Transverse colon (tissue), 4 donors: ENCODE measurements at places on chromosomes 1 and 21. TPM values are rescaled to one million over a fixed set of nuclear protein-coding genes. Genes with fewer than 3 reads are reported as not detected.

C1orf185 gene
- total RNA-seq = not detected

TMEM240 gene
- total RNA-seq = 27.3 TPM

PRCC gene
- 39.5 TPM for total RNA-seq

CFAP141 gene
- not detected for total RNA-seq

SPRR1B gene
- not detected for total RNA-seq

CFH gene
- 92.3 TPM for total RNA-seq

OR2AK2 gene
- total RNA-seq = not detected

DNA sequence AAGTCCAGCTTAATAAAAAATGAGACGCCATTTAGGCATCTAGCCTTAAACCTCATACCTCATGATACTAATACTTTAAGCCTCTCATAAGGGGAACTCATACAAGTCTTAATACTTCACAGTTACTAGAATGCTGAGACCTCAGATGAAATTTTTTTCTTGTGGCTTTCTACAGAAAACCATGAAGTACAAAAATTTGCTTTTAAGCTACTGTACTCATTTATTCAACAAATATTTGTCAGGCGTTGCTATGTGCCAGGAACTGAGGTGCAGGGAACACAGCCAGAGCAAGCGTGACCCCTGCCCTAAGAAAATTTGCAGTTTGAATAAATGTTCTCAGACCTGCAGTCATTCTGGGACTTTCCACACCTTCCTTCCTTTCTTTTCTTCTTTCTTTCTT lies 150.6 kb downstream of the MRPL39 start:
- DNase-seq = no peak

- no peak for DNase-seq
Measured at GRCh38 chr1:235275223-235275622, 52.8 kb downstream of the ARID4B start.

DNA sequence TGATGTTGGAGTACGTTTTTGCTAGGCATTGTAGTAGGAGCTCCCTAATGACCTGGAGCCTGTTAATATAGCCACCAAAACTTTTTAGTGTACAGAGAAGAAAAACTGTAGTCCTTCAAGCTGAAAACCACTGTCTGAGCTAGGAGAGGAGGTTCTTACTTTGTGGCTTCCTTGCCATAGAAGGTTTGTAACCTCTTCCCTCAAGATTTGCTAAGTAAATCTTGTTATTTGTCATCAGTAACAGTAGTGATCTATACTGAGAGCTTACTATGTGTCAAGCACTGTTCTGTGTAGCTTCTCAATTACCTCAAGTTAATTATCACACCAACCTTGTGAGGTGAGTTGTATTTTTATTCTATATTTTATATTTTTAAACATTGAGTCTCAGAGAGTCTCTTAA lies 21.2 kb upstream of the LRRC8C start:
- DNase-seq = no peak

DNA sequence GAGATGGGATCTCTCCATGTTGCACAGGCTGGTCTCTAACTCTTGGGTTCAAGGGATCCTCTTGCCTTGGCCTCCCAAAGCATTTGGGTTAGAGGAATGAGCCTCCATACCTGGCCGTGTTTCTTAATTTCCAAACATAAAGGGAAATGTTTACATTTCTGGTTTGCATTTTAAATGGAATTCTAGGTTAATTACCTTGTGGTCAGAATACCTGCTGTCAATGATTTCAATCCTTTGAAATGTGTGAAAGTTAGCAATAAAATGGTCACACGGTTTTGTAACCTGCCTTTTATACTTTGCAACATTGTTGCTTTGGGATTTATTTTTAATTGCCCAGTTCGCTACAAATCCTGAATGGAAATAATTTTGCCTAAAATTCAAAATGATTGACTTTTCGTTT lies 26.3 kb downstream of the AGMAT start:
- no peak for DNase-seq

DNA sequence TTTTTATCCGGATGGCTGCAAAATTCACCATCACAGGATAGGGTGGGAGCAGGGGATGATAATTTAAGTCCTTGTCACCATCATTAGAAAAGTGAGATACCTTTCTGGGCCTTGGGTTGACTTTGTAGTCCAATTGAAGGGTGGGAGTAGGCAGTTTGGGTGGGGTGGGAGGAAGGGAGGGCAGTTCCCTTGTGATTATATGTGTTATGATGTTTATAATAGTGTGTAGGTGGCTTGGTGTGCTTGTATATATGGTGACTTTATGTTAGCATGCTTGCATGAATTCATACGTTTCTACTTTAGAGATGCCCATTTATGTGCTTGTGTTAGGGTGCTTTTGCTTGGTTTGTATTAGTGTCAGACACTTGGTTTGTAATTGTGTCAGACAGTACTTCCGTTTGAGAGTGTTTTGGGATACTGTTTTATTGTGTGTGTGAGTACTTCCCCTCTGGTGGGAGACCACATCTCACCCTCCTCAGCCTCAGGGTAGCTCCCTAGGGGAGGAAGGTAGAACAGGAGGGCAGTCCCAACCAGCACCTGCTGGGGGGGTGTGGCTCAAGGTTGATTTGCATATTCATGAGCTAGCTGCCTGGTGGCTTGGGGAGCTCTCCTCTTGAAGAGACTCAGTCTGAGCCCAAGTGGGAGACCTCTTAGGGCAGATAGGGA lies 6.3 kb upstream of the POU3F1 start:
- no peak for DNase-seq

- no peak for DNase-seq
Measured at GRCh38 chr1:196393742-196394141, 214.5 kb downstream of the KCNT2 start.

DNA sequence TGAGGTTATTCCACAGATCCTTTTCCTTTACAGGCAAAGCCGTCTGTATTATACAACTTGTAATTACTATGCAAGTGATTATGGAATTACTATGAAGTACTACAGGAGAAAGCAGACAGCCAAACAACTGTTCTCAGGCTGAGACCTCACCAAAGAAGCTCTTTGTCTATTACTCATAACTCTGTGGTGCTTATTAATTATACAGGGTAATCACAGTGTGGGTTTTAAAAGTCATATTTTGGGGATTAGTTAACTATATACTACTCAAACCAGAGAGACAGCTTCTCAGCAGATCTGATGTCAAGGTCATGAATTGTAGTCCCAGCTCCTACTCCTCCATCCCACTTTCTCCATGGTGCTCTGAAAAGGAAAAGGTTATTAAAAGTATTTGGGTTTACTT lies 49.6 kb downstream of the CTTNBP2NL start:
- no peak for DNase-seq

GRCh38 chr1:108208724-108209446 lies 8.7 kb upstream of the SLC25A24 start:
- DNase-seq = no peak

DNA sequence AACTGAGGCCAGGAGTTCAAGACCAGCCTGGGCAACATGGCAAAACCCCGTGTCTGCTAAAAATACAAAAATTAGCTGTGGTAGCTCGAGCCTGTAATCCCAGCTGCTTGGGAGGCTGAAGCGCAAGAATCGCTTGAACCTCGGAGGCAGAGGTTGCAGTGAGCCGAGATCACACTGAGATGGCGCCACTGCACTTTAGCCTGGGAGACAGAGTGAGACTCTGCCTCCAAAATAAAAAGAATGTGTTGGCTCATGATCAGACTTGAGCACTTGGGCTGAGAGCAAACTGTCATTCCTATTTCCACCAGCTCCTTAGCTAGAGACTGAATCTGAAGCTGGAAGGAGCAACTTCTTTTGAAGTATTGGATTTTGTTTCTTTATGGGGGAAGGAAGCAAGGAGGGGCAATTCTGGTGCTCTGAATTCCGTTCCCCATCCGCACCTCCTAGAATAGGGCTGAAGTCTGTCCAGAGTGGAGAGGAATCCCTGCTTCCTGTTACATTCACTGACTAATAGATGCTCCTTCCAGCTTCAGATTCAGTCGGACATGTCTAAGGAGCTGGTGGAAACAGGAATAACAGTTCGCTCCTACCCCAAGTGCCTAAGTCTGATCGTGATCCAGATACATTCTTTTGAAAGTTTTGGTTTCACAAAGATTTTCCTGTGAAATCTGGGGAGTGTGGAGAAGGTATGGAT lies 3.8 kb downstream of the ZNF672 start:
- DNase-seq = peak; percentile 44

- DNase-seq = peak; percentile 73
Measured at GRCh38 chr1:13960375-13960987, 260.5 kb downstream of the PRDM2 start.

DNA sequence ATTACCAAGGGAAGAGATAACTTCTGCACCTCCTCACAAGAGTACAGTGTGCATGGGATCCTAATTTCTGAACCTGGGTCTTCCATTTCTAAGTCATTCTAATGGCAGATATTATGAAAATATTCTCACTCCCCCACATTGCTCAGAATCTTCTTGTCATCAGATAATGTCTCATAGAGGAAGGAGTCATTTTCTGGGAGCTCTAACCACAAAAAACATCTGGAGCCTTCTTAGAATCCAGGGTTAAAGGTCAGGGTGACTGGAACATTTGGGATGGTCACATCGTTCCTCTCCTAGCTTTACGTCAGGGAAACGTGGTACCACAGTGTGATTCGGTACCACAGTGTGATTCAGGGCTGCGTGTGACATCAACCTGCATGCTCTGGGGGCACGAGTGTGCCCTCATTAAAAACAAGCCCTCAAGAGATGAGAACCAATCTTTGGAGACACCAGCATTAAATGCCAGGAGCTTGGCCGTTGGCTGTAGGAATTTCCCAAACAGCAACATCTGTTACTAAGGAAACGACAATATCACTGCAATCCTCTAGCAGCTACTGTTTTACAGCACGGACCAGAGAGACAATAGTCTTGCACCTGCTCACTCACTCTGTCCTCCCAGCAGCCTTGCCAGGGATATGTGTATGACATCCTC lies 179.1 kb downstream of the PSMG1 start:
- DNase-seq = no peak

- DNase-seq = no peak
Measured at GRCh38 chr1:178311164-178311563, 185.6 kb downstream of the CLEC20A start.

DNA sequence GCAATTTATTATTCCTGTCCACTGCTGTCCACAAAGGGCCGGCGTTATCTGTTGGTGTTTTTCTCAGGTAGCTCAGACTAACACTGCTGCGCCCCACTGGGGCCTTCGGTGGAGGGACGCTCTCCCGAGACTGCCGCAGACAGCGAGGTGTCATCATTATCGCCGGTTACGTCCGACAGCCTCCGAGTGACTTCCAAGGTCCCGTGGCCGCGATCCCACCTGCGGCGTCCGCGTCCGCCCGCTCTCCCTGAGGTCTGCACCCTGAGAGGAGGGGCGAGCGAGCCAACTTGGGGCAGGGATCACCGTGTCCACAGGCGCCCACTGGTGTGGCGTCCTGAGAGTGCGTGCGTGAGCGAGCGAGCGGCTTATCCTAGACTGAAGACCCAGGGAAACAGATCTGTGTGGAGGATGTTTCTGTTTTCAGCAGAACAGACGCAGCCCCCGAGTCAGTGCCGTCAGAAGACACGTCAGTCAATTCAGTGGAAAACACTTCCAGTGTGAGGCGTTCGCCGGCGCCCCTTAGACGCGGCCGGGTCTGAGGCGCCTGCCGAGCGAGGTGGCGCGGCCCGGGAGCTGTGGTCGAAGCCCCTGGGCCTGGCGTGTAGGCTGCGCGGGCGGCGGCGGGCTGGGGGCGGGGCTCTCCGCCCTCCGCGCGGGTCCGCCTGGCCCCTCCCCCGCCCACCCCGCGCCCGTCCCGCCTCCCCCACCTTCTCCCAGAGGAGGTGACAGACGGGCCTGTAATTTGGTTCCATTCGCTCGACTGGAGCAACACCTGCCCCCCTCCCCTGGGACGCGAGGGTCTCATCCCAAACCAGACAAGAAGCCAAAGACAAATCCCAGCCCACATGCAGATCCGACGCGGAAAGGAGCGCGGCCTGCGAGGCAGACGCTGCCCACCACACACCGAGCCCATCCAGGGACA lies 12.6 kb downstream of the NHLH2 start:
- DNase-seq = no peak

DNA sequence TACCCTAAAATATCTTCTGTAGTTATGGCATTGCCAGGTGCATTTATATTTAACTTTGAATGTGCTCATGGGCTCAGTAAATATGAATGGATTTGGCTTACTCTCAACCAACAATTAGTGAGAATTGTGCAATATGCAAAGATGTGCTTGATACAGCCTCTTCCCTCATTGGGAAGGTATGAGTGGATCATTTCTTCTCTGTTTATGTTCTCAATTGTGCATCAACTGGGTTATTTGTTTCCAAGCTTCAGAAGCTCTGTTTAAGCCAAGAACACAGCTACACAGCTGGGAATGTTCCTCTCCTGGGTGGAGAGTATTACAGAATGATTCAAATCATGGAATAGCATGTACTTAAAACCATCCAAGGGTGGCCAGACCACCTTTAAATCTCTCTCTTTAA lies 17.6 kb upstream of the MAP1LC3C start:
- no peak for DNase-seq

- DNase-seq = peak; percentile 60
Measured at GRCh38 chr1:182235952-182236650, 155.5 kb downstream of the GLUL start.

DNA sequence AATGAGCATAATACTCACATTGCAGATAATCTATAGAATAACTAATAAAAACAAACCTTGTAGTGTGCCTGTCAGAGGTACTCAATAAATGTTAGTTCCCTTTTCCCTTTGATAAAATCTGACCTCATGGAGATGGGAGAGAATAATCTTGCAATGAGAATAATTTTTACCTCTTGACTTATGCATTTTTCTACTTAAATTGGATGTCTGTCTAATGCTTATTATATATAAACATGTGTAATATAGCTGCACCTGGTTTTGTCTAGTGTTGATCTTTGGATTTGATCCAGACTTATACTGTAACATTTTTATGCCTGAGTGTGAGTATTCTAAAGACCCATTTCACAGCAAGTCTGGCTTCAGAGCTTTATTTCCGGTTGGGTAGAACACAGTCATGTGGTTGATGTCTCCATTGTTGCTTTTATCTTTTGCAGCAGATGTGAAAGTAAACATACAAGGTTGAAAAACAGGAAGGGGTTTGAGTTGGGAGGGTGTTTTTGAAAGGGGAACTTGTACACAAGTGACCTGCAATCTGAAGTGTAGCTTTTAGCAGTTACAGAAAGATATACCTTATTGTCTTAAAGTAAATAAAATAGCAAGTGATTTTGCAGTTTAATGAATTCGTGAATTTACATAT lies 12.4 kb downstream of the EPB41 start:
- DNase-seq = no peak

- no peak for DNase-seq
Measured at GRCh38 chr1:200376528-200376927, 33.3 kb downstream of the ZNF281 start.

- no peak for DNase-seq
Measured at GRCh38 chr21:25558123-25558522, 49.2 kb downstream of the MRPL39 start.

- DNase-seq = no peak
Measured at GRCh38 chr1:20325844-20326420, 35.3 kb downstream of the VWA5B1 start.
